Stimulated activated CD8-positive, alpha-beta memory T cell treated with anti-CD3 and anti-CD28 coated beads, Interleukin-7, amount 100 ng/mL, for 24 hours (primary cell): ENCODE measurements at places on chromosomes 2 and 18.
A peak's percentile ranks its signal among the peaks of the same experiment; 100 is the strongest.

DNA sequence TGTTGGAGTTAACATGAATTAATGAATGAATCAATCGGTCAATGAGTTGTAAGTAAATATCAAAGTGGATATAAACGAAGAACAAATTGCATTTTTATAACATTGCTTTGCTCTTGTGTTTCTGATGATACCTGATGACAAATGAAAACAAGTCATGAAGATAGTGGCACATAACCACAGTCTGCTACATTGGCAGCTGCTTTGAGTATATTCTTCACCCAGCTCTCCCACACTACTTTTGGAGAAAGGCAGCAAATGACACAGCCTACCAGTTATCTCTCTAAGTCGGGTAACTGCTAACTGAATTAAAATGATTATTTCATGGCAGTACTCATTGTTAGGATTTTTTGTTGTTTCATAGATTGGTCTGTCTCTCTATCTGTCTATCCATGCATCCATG lies 76.8 kb downstream of the COL5A2 start:
- no peak for DNase-seq

DNA sequence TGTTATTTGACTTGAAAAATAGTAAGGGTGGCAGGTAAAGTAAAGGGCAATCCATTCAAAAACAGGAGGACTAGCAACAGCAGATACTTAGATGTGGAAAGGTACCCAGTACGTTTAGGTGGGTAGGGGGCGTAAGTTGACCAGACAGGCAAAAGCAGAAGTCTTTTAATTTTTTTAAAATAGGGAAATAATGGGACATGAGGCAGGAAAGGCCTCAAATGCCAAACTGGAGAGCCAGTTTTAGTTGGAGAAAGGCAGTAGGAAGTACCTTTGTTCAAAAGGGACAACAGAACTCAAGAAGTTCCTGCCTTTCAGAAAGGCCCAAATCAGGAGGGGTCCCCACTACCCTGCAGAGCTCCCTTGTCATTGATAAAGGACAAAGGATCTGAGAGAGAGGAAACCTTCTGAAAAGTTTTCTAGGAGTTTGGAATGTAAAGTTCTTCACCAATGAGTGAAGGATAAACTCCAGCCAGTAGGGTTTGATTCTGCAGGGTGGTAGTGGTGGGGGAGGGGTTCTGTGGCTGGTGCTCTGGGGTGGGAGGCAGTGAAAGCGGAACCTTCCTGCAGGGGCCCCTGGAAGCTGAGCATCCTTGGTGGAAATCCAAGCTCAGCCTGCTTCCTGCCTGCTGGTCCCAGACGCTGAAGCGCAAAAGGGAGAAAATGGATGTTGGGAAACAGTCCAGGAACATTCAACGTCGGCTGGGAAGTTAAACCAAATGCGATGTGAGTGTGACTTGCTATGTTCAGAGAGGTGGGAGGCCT lies 40.1 kb downstream of the TMEM17 start:
- no peak for DNase-seq

DNA sequence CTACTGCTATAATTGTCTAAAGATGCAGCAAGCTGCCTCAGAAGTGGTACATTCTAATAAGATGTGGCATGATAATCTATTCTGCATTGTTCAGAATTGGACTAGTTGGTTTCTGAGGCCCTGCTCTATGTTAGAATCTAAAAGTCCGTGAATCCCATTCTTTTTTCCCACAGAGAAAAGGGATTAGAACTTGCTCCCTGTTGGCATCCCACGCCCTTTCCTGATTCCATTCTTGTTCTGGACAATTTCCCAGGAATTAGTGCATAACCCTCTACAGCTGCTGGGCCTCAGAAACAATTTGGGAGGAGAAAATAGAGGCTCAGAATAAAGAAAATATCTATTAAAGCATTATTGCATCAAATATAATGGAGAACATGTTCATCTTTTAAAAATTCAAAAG lies 282.7 kb downstream of the NRXN1 start:
- DNase-seq: no peak

DNA sequence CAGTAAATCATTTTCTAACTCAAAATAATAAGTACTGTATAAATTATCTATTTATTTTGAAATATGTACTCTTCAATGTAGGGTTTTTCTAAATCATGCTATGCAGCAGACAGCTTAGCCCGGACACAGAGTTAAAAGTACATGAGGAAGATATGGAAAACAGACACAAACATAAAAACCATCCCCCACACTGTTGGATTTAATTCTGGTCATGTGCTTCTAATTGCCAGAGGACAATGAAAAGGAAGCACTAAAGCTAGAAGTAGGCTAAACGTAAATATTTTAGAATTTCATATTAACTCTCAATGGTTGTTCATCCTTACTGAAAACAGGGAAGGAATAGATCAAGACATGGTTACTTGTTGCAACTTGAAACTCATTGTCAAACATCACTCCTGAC lies 420.7 kb downstream of the ERBB4 start:
- DNase-seq: no peak

DNA sequence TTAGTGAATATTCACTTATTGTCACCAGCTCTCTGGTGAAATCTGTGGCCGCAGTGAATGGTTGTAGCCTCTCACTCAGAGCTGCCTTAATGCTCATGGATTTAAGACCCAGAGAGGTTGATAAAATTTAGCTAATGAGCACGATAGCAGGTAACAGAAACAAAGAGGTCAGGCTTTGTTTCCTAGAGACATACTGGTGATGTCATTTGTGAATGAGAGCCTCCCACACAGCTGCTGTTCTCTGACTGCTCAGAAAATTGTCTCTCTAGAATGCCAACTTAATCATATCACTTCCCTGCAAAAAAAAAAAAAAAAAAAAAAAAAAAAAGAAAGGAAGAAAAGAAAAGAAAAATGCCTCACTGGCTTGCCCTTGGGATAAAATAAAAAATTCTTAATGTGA lies 411.7 kb upstream of the MYT1L start:
- DNase-seq: no peak

DNA sequence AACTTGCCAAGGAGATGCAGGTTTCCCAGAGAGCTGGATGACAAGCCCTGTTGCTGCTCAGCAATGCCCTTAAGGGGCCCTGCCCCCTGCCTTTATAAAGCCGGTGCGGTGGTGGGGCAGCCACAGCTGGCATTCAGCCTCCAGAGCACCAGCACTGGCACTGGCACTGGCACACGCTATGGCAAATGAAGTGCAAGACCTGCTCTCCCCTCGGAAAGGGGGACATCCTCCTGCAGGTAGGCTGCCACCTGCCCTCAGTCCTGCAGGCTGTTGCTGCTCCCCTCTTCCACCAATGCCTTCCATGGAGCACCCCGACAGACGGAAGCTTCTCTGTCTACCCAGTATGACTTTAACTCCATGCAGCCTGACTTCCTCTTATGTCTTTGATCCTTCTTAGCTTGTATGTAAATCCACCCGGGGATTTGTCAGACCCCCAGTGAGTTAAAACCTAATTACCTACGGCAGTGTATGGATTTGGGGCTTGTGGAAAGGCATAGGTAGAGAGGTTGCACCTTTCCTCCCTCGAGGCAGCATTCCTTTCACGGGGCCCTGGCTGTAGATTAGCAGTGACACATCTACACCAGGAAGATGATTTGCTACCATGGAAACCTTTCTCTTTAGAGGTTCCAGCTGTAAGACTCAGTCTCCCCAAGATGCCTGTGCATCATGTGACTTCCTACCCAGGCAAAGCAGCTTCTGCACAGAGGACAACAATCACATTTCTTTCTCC lies at the start of gene DAPL1:
Gene DAPL1, plus strand, starts transcription at position 123 of the 730 bp plus-strand sequence. Its CDS starts 56 bp downstream, at position 179.
- no peak for DNase-seq

DNA sequence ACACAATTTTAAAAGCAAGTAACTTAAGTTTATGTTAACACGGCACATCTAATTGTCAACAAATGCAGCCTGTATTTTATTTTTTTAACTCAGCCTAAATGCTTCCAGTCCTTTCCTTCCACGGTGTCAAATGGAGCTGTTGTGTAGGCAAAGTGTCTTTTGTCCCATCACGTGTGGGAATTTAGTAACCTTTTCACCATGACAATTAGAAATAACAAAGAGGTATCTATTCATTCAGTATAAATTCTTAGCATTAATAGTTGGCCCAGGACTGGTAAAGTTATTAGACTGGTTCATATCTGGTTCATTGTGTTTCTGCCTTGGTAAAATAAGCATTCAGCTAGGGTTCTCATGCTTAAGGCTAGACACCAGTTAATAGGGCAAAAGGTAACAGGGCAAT lies 47.9 kb downstream of the FRZB start:
- DNase-seq: no peak

- DNase-seq: no peak
These were observed 223.3 kb upstream of the STON1 start for GRCh38 chr2:48306409-48307284.

GRCh38 chr2:189142893-189143759 lies 36.4 kb downstream of the COL5A2 start:
- peak; percentile 12 for DNase-seq

DNA sequence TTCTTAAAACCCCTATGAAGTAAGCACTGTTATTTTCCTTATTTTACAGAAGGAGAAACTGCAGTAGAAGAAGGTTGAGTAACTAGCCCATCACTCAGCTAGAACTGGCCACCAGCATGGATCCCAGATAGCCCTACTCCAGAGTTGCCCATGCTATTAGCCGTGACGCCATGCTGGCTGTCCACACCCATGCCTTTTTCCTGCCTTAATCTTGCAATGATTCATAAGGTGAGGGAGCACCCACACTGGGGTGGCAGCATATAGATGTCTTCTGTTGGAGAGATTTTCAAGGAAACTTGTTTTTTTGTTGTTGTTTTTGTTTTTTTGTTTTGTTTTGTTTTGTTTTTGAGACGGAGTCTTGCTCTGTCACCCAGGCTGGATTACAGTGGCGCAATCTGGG lies 204.1 kb upstream of the HAAO start:
- no peak for DNase-seq

DNA sequence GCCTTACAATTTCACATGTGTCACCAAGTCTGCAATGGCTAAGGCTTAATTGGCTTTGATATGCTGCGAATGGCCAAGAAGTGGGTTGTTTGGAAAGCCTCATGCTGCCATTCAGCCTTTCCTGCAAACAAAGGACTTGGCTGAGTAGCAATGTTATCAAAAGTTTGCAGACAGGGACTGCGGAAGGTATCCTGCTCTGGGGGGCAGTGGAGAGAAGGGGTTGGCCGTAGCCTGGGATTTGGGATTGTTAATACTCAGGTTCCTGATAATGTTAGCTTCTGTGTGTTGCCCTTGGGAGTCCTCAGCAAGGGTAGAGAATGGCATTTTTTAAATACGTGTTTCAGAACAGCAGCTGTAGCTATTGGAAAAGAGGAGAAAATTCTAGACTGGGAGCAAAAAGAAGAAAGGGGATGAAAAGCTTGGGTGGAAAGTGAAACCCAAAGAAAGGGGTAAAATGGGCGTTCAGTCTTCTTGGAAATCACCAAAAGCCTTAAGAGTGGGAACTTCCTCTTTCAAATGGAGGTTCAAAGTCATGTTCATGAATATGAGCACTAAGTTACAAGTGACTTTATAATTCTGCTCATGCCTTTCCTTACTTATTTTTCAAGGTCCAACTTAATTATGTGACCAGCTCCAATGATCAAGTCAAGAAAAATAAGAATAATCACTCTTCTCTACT lies 325.1 kb downstream of the RNF144A start:
- DNase-seq: no peak

DNA sequence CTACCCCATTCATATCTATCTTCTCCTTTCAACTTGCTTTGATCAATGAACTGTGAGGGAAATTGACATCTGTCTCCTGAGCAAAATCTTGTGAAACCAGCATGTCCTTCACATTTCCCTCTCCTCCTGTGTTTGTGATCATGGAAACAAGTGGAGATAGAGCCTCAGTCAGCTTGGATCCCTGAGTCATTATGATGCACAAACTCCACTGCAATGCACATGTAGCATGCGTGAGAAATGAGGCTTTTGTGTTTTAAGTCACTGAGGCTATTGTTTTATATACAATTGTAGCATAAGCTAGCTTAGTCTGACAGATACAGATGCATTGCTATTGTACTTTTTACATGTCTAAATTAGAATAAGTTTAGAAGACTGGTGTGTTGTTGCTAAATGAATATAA lies 85.2 kb upstream of the HNMT start:
- DNase-seq: no peak

GRCh38 chr2:173043897-173044519 lies 31.6 kb upstream of the MAP3K20 start:
- no peak for DNase-seq

DNA sequence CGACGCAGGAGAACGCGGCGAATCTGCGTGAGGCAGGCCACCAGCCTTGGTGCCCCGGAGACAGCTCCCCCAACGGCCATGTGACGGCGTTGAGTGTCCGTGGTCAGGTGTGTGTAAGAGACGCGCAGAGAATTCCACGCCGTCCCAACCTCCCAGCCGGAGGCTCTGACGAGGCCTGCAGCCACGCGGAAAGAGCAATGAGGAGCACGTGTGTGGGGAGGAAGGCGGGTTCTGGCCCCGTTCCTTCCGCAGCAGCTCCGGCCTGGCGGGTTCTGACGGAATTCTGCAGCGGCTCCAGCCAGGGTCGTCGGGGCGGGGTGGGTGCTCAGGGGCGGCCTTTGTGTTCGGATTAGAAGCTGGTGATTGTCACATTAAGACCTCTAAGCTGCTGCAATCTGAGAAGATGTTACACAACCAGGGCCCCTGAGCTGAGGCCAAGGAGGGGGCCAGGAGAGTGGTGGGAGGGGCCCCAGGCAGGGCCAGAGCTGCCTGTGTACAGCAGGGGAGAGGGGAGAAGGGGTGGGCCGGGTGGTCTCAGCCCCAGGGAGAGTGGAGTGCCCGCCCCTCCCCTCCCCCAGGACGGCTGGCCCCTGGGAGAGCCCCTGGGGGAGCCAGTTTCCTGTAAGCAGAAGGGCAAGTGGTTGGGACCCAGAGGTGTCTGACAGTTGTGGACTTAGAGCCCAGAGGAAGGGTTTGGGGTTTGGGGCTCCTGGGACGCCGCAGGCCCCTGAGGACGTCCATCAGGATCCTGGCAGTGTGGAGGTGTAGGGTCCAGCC lies 5.1 kb upstream of the GAL3ST2 start:
- no peak for DNase-seq

GRCh38 chr18:77062518-77063003 lies 70.0 kb downstream of the MBP start:
- no peak for DNase-seq

DNA sequence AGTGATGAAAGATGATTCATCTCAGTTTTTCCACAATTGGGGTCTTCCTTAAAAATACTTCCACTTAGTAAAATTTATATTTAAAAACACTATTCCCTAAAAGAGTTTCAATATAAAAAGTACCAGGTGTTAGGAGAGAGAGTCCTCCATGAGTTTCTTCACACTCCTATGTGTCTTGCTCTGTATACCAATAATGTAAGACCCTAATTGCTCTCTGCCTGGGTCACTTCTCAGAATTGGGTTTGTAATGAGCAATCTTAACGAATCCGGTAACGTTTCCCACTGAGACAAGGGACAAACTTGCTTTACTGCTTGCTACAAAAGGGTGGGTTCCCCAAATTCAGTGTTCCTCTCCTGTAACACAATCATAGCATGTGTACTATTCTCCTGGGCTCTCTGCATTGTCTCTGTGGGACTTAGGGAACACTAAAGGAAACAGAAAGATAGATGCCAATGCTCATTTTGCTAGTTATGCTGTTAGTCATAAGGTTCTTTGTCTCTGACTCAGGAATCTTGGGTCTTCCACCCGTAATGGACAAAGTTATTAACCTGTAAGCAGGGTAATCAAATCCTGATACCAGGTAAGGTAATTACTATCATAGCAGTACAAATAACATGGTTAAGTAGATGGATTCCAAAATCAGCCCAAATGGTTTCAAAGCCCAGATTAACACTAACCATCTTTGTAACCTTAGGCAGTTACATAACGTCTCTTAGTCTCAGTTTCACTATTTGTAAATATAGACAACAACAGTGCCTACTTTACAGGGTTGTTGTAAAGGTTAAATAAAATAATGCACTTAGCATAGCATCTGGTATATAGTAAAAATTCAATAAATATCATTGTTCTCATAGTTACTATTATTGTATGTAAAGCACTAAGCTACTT lies 46.3 kb downstream of the ITSN2 start:
- DNase-seq: no peak

- no peak for DNase-seq
These were observed 247.8 kb downstream of the PAX3 start for GRCh38 chr2:222050981-222051380.
